ENCODE measurements at places on chromosomes 5 and 9.

GRCh38 chr9:35374436-35374835 lies 115.5 kb upstream of the RUSC2 start:
- DNase-seq = no peak
- peaks cover 30% of the 10 kb centered on the region for H3K36me3 ChIP-seq
- no peak overlapping the region for H3K27ac ChIP-seq
- H3K27me3 ChIP-seq = no peaks in the 10 kb centered on the region
- H3K4me3 ChIP-seq = no peak overlapping the region
- no peaks in the 10 kb centered on the region for H3K4me1 ChIP-seq

DNA sequence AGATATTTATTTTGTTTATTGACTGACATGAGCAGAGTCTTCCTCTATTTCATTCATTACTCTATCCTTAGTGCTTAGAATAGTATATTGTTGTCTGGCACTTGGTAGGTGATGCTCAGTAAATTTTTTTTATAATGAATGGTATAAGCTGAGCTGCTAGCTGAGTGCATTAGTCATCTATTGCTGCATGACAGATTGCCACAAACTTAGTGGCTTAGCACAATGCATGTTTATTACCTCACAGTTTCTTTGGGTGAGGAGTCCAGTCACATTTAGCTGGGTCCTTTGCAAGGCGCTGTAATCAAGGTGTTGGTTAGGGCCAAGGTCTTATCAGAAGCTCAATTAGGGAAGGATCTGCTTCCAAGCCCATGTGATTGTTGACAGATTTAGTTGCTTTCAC lies 23.1 kb downstream of the SMAD5 start:
- no peak overlapping the region for H3K27ac ChIP-seq
- DNase-seq = no peak
- peaks cover 42% of the 10 kb centered on the region for H3K36me3 ChIP-seq
- no peaks in the 10 kb centered on the region for H3K27me3 ChIP-seq
- H3K4me1 ChIP-seq = no peaks in the 10 kb centered on the region

DNA sequence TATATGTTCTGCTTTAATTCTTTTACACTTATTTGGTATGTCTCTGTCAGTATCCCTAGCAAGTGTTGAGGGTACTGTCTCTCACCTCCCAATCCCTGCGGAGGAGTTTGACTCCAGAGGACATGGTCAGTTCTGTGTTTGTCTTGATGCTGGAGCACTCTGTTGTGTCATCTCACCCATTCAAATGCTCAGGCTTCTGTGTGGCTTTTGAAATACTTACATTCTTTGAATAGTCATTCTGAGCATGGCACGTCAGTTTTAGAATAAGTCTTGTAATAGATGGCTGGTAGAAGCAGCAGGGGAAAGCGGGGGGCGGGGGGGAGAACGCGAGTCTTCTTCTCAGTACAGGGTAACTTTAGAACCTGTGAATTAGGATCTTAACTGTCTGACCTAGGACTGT lies 12.3 kb downstream of the MAST4 start:
- no peak for DNase-seq
- H3K4me1 ChIP-seq = no peaks in the 10 kb centered on the region
- H3K27ac ChIP-seq = no peak overlapping the region
- no peaks in the 10 kb centered on the region for H3K36me3 ChIP-seq
- no peaks in the 10 kb centered on the region for H3K27me3 ChIP-seq
- H3K4me3 ChIP-seq = no peak overlapping the region

DNA sequence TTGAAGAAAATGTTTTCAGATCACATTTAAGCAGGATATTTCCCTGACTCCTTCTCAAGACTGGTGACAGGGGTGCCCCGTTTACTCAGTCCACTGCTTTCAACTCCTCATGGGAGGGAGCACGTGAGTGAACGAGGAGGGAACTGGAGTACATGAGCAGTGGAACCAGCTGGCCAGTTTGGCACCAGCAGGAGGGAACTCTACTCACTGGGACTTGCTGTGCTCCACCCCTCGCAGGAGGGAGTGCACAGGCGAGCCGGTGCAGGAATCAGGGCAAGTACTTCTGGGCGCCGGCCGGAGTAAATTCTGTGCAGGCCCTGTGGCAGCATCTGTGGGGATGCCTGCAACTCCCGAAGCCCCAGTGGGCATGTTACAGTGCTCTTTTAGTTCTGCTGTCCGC lies 1941.1 kb upstream of the C9orf72 start:
- H3K27me3 ChIP-seq = no peaks in the 10 kb centered on the region
- H3K27ac ChIP-seq = no peak overlapping the region
- no peak overlapping the region for H3K4me3 ChIP-seq

GRCh38 chr5:109982966-109983534 lies 293.3 kb downstream of the MAN2A1 start:
- H3K36me3 ChIP-seq = no peaks in the 10 kb centered on the region
- H3K27me3 ChIP-seq = no peaks in the 10 kb centered on the region
- H3K4me3 ChIP-seq = no peak overlapping the region
- no peak overlapping the region for H3K27ac ChIP-seq
- DNase-seq = no peak
- H3K4me1 ChIP-seq = peaks cover 23% of the 10 kb centered on the region

DNA sequence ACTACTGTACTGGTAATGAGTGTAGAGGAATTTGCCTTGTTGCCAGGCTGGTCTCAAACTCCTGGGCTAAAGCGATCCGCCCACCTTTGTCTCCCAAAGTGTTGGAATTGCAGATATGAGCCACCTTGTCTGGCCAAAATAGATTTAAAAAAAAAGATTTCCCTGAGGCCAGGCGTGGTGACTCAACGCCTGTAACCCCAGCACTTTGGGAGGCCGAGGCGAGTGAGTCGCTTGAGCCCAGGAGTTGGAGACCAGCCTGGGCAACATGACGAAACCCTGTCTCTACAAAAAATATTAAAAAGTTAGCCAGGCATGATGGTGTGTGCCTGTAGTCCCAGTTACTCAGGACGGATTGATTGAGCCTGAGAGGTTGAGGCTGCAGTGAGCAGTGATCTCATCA lies 62.5 kb downstream of the IPO11 start:
- no peak for DNase-seq
- H3K36me3 ChIP-seq = no peaks in the 10 kb centered on the region
- H3K4me3 ChIP-seq = no peak overlapping the region
- H3K27ac ChIP-seq = no peak overlapping the region
- H3K27me3 ChIP-seq = no peaks in the 10 kb centered on the region

DNA sequence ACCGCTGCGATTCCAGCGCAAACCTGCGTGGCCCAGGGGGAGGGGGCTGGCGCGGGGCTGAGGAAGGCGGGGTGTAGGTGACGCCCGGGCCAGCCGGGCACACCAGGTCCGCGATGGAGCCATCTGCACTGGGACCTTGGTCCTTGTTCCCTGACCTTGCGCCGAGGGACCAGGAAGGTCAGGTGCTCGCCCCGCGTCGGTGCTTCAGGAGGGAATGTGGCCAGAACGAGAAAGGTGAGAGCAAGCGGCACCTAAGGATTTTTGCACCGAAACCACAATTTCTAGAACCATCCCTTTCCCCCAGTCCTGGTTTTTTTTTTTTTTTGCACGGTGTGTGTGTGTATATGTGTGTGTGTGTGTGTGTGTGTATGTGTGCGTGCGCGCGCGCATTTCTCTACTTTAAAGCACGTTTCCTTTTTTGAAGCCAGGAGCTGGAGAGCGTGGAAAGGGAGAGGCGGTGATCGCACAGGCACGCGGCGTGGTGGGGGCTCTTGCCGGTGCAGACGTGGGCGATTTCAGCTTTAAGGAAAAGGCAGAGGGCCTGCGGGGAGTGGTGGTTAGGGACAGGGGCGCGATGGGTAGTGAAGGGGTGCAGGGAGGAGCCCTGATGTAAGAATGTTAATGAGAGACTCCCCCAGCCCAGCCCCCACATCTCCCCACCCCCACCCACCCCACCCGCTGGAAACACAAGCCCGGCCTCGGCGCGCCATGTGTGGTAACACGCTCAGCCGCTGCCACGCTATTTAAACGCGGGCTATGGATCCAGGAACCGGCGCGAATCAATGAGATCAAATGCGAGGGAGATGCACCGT lies at the start of gene NPR3:
NPR3 (plus strand) TSS at position 772 of the 812 bp plus-strand sequence. CDS start 456 bp downstream, outside the sequence.
- no peaks in the 10 kb centered on the region for H3K4me1 ChIP-seq
- H3K36me3 ChIP-seq = no peaks in the 10 kb centered on the region
- H3K27ac ChIP-seq = peak within 1 kb of the TSS; percentile 77
- peak within 1 kb of the TSS; percentile 78 for H3K4me3 ChIP-seq
- peak; percentile 76 for DNase-seq

DNA sequence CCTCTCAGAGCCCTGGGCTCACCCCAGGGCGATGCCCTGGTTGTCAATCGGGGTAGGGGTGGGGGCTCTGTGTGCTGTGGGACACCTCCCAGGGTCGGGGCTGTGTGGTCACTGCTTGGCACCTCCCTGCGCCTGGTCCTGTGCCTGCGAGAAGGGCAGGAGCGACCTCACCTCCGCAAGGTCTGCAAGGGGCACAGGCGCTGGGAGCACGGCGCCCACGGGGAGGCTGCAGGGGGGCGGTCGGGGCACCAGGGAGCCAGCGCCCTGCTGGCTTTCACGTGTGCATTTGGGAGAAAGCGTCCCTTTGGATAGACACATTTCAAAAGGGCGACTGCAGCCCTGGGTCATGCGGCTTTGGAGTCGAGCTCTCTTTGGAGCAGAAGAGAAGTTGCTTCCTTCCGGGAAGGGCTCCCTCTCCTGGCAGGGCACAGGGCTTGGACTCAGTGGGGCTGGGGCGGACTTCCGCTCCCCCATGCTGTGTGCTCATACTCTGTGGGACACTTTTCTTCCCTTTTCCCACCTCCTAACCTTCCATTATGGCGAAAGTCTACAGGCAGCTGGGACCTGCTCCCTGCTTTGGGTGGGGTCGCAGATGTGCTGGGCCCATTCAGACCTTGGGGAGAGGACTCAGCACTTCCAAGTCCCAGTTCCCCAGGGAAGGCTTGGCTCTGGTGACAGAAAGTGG lies 52.9 kb upstream of the SLC28A3 start:
- no peaks in the 10 kb centered on the region for H3K4me1 ChIP-seq
- no peak for DNase-seq
- H3K27ac ChIP-seq = no peak overlapping the region
- no peaks in the 10 kb centered on the region for H3K36me3 ChIP-seq
- H3K4me3 ChIP-seq = no peak overlapping the region

GRCh38 chr9:117725426-117725887 lies 21.3 kb downstream of the TLR4 start:
- no peak overlapping the region for H3K27ac ChIP-seq
- H3K36me3 ChIP-seq = no peaks in the 10 kb centered on the region
- DNase-seq = peak; percentile 37
- H3K4me3 ChIP-seq = no peak overlapping the region
- H3K27me3 ChIP-seq = no peaks in the 10 kb centered on the region
- H3K4me1 ChIP-seq = peaks cover 6% of the 10 kb centered on the region

GRCh38 chr5:141490271-141490670 lies 1.4 kb downstream of the PCDHGC5 start:
- DNase-seq = no peak
- no peak overlapping the region for H3K4me3 ChIP-seq
- H3K27ac ChIP-seq = no peak overlapping the region
- H3K27me3 ChIP-seq = no peaks in the 10 kb centered on the region
- peaks cover 36% of the 10 kb centered on the region for H3K4me1 ChIP-seq
- no peaks in the 10 kb centered on the region for H3K36me3 ChIP-seq

DNA sequence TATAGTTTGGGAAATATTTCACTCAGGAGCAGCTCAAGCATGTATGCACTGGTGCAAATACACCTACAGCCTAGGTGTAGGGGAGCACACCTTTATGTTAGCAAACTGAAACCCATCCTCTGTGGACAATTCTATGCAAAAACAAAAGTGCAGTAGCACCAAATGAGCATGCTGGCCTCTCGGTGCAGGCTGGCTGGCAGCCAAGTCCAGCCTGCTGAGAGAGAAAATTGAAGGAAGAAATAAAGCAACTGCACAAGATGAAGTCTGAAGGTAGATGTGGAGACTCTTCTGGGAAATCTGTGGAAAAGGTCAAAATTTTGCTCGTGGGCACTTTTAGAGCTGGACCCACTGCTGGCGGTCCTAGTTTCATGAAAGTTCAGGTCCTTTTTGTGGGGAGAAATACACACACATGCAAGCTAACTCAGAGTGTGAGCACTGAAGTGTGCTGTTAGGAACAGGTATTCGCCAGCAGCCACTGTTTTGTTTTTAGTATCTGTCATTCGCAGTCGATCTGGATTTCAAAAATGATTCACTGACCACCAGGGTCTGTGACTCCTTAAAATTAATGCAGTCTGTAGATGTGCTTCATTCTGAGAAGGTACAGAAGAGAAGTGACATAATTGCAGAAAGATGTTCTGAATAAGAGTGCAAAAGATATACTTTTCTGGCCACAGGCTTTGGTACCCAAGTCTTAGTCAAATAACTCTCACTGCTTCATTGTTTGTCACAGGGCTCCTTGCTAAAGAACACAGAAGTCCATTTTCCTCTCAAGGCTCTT lies 281.7 kb downstream of the PARP8 start:
- no peak for DNase-seq
- no peaks in the 10 kb centered on the region for H3K4me1 ChIP-seq
- H3K27ac ChIP-seq = no peak overlapping the region
- no peak overlapping the region for H3K4me3 ChIP-seq
- no peaks in the 10 kb centered on the region for H3K36me3 ChIP-seq

DNA sequence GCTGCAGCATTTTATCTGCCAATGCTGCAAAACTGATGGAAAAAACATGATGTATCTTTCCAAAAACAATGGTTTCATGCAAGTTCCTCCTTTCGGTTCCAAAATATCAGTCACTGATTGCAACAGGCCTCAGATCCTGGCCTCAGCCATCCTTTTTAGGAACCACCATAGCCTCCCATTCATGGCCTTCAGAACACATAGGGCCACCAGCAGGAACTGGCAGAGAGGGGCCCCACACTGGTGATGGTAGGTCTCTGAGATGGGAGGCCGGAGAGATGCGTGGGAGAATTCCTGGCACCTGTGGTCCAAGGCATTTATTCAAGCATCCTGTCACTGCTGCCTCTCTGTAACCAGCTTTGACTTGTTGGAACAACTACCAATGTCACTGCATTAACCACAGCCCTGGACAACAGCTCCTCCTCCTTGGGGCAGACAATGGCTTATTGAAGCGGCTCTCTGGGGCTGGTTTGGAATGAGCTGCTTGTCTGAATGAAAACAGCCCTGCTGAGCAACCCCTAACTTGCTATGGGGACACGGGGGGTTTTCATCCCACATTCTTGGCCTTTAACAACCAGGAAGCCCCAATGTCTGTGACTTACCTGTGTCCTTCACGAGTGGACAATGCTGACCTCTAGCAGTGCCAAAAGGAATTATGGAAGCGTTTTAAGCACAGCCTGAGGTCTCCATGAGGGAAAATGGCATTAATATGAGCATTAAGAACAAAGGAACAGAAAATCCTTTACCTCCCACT lies 108.1 kb downstream of the LHFPL2 start:
- H3K36me3 ChIP-seq = no peaks in the 10 kb centered on the region
- no peak overlapping the region for H3K4me3 ChIP-seq
- no peak for DNase-seq
- no peaks in the 10 kb centered on the region for H3K27me3 ChIP-seq

DNA sequence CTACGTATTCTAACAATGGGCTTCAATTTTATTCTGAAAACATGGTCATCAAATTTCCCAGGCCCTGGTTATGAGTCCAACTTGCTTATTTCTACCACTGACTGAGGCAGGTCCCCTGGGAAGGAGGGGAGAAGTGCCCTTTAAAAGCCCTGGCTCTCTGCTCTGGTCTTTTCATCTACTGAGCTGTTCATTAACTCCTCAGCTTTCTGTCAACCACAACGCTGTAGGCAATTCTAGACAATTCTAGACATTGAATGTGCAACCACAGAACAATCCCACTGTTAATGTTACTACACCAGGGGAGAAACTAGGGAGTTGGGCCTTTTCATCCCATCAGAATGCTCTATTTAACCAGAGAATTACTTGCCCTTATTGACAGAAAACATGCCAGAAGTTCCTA lies 10.0 kb downstream of the MOCS2 start:
- peak overlapping the region; percentile 59 for H3K27ac ChIP-seq
- DNase-seq = no peak
- peaks cover 17% of the 10 kb centered on the region for H3K4me1 ChIP-seq
- no peak overlapping the region for H3K4me3 ChIP-seq
